H54 (cell line): ENCODE measurements at places on chromosomes 12 and 14.

GRCh38 chr12:42217656-42218055, 20.4 kb downstream of the YAF2 start:
- no peak for DNase-seq

DNA sequence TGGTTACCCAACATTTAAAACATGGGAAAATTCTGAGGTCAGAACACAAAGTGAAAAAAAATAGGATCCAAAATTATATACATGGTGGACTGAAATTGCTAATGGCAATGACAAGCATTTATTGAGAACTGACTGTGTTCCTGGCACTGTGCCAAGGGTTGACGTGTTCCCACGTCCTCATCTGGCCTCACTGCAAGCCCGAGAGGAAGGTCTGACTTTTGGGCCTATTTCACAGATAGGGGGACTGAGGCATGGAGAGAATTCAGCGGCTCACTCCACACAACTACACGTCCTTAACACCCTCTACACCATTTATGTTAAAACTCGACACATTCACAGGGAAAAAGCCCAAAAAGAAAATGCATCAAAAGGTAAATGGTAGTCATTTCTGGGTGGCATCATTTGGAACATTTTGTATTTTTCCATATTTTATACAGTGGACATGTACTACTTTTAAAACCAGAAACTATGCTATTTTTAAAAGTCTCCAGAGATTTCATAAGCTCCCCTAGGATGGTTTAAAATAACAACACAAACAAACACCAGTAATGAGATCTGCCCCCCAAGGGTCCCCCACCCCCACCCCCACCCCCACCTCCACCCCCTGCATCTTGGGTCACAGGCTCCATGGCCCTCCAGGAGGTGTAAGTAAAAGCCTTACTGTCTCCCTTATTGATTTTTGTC, 27.7 kb downstream of the CLMN start:
- no peak for DNase-seq

DNA sequence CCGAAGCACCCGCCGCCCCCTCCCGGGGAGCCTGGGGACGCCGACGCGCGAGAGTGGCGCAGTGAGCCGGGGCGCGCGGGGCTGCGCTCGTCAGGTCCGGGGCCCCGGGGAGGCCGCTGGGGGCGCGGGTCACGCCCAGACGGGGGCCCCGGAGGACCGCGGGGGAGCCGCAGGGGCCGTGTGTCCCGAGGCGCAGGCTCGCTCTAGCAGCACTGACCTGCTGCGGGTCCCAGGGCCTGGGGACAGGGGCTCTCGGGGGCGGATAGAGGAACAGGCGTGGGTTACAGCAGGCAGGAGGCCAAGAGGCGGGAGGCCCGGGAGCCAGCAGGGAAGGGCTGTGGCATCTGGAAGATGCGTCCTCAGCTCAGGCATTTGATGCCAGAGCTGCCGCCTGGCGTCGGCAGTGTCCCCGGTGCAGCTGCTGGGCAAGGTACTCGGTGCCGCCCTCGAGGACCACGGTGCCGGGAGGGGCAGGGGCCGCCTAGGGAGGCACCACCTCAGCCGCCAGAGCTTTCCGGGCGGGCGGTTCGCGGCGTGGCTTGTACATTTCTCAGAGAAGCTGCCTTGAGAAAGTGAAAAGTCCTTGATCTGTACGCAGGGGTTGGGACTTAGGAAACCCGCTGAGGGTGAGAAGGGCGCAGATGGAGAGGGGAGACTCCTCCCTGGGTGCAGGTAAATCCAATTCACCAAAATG, 1.2 kb downstream of the WNT5B start:
- DNase-seq: no peak

- peak; percentile 77 for DNase-seq
Measured at GRCh38 chr12:124390442-124391097, 95.7 kb downstream of the RFLNA start.

DNA sequence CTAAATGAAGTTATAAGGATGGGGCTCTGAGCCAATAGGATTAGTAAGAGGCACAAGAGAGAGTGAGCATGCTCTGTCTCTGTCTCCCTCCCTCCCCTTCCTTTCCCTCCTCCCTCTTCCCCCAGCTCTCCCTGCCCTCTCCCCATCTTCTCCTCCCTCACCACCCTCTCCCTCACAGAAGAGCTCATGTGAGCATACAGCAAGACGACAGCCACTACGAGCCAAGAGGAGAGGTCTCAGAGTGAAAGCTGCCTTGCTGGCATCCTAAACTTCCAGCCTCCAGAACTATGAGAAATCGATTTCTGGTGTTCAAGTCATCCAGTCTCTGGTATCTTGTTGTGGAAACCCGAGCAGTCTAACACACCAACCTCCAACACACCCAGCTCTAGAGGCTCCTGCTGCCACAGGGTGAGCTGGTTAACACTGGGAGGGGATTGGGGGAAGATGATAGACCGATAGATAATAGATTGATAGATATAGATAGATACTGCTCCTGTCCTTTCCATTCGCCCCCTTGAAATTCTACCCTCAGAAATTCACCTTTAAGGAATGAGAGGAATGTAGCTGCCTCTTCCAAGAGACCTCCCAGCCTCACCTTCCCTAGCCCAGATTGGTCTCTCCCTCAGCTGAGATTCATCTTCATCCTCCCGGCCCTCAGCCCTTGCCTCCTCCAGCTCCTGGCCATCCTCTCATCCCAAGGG, 25.8 kb upstream of the ACTN1 start:
- no peak for DNase-seq

- DNase-seq: no peak
Measured at GRCh38 chr12:16685107-16685506, 79.1 kb upstream of the LMO3 start.

DNA sequence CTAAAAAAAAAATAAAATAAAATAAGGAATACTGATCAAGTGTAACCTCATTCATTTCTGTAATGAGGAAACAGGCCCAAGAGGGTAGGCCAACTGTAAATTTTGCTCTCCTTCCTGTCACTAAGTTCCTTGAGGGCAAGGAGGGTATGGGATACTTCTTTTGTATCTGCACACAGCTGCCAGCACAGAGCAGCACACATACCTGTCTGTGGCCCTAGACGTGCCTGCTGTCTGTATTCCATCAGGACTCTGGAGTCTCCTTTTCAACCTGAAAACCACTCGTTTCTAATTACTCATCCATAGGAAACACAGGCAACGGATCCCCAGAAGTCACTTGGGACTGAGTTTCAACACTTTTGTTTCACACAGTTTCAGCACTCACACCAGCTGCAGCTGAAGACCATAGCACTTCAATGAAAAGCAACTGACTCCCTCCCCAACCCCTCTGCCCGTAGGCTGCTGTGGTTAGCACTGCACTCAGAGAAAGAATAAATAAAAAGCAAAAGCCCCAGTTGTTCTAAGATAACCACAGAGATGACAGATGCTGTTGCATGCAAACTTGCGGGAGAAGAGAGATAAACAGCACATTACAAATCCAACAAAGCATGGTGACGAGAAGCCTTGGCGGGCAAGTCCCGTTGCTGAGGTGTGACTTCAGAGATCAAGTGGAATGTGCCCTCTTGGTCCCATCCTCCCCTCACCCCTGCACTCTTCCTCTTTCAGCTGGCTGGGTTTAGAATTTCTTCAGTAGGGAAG, 24.9 kb downstream of the CRACR2A start:
- no peak for DNase-seq

- no peak for DNase-seq
Measured at GRCh38 chr14:44963044-44963528, 1.1 kb downstream of the TOGARAM1 start.

- no peak for DNase-seq
Measured at GRCh38 chr12:1732914-1733313, 42.0 kb downstream of the ADIPOR2 start.

- no peak for DNase-seq
Measured at GRCh38 chr12:117710121-117710520, 258.7 kb downstream of the KSR2 start.

- no peak for DNase-seq
Measured at GRCh38 chr12:108379823-108380222, 40.7 kb upstream of the CMKLR1 start.

DNA sequence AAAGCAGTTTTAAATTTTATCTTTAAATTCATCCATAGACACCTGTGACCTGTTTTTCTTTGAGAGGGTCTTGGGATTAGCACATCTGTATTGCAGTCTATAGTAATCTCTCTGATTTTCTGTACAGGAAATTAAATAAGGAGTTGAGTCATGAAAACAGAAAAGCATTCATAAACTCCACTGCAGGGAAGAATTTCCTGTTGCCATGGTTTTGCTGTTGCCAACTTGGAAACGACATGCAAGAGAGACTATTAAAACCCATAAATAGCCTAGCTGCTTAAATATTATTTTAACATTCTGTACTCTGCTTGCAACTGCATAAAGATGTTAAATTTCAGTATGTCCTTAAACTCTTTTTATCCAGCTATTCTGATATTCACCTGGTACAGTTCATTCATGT, 281.0 kb upstream of the RGS6 start:
- no peak for DNase-seq

GRCh38 chr14:79699206-79699605, 512.1 kb downstream of the DIO2 start:
- DNase-seq: no peak

- DNase-seq: peak; percentile 11
Measured at GRCh38 chr12:27493260-27493940, 30.6 kb upstream of the PPFIBP1 start.

- DNase-seq: no peak
Measured at GRCh38 chr14:71354801-71355200, 447.5 kb downstream of the PCNX1 start.

GRCh38 chr12:11540615-11541310, 108.7 kb upstream of the ETV6 start:
- DNase-seq: no peak

DNA sequence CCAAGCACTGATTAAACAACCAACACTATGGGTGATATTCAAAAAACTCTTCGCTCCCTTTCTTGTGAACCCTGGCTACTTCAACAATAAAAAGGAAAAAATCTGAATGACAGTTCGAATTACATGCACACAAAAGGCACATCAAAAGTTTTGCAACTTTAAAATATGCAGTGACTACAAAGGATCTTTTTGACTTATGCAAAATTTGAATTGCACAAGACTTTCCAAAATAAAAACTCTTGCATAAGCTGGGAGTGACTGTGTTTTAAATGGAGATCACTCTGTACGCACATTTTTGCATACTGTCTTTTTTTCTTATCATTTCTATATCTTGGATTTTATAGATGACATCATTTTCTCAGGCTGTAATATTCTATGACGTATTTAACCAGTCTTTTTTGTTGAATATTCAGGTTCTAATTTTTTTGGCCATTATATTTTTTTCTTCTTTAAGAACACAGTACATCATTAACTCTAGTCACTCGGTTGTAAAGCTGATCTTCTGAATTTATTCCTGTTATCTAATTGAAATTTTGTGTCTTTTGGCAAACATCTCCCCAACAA, 667.6 kb upstream of the TBX3 start:
- no peak for DNase-seq

GRCh38 chr12:120381752-120382419, 12.9 kb upstream of the MSI1 start:
- no peak for DNase-seq

DNA sequence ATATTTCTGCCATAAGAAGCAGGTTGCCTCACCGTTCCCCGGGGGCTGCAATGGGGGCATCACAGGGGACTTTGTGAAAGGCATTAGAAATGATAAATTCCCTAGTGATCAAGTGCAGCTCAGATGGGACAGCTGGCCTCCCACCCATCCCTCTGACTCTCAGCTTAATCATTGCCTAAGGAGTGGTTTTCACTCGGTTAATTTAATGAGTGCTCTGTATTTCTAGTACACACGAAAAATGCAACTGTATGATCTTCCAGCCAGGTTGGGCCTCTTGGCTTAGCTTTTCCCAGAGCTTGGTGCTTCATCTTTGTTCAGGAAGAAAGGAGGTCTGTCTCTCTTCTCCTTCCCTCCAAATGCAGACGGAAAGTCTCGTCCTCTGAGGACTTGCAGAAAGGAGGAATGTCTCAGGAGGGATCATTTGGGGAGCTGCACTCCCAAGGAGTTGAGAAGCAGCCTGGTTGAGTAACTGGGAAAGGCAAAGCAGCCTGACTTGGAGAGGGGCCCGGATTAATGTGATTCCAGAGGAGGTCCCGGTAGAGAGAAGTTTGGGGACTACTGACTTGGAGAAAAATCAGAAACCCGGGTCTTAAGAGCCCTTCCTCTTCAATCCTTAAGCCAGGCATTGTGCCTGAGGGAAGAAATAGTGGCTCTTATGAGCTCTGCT, 7.2 kb downstream of the CD9 start:
- DNase-seq: no peak

DNA sequence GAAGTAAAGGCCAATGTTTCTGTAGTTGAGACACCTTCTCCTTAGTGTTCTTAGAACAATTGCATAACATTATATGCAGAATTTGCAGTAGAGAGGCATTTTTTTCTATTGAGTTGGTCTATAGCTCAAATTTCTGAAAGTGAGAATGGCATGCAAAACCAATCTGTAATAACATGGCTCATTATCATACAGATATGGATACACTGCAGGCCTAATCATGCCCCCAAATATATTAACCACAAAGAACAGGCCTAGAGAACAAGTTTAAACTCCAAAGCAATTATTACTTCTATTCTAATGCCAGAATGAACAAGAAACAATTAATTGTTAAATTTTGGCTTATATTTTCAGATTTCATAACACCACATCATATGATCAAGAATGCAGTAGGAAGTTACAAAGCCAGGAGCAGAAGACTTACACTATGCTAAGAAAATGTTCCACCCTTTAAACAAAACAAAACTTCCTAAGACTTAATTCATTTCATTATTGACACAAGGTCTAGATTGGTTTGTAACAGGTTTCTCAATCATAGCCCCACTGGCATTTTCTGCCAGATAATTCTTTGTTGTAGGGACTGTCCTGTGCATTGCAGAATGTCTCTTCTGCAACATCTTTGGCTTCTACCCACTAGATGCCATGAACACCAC, 26.9 kb downstream of the TMTC1 start:
- no peak for DNase-seq

- no peak for DNase-seq
Measured at GRCh38 chr12:70732287-70732686, 95.1 kb upstream of the PTPRB start.

GRCh38 chr14:39430762-39431415, 1.3 kb downstream of the FBXO33 start:
- no peak for DNase-seq

- DNase-seq: no peak
Measured at GRCh38 chr14:38063711-38064320, 143.9 kb upstream of the SSTR1 start.

GRCh38 chr14:54529811-54530210, 20.1 kb downstream of the CGRRF1 start:
- no peak for DNase-seq

GRCh38 chr12:29883525-29883924, 99.8 kb upstream of the TMTC1 start:
- no peak for DNase-seq

DNA sequence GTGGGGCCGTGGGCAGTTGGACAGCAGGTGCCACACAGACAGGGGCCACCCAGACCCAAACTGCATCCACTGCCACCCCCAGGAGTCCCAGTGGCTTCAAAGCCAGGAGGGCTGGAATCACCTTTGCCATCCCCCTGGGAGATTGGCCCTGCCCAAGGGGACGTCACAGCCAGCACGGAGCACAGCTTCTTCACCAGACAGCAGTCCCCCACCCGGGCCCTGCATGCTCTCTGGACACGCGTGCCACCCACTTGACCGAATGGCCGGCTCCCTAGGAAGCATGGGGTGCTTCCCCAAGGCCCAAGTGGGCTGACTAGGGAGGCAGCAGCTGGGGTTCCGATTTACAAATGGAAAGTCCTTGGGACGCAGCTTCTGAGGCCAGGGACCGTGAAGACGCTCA, 17.3 kb downstream of the DHX37 start:
- no peak for DNase-seq
